ENCODE measurements at places on chromosomes 5 and 9. TPM values are rescaled to one million over a fixed set of nuclear protein-coding genes. Genes with fewer than 3 reads are reported as not detected.

DNA sequence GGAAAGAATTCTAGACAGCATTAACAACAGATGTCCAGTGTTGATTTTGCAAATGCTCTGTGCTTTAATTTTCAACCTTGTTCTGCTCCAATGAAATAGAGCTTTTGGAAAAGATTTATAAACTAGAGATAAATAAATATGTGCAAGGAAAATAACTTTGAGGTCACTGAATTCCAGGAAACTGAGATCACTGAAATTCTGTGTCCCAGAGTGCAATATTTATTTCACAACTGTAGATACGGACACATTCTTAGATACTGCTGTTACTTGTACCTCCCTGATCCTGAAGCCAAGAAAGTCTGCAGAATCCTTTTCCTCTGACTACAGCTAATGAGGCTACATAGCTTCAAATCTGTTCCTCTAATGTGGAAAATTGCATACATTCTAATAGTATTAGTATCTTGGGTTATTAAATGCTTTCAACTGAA is 222.9 kb downstream of the DOCK8 start:
- no peak for DNase-seq

GRCh38 chr5:55234121-55234700 is 803 bp upstream of the CCNO start:
- DNase-seq, result no peak

- no peak for DNase-seq
Observed at GRCh38 chr9:69186841-69187611, 12.9 kb downstream of the TJP2 start.

DNA sequence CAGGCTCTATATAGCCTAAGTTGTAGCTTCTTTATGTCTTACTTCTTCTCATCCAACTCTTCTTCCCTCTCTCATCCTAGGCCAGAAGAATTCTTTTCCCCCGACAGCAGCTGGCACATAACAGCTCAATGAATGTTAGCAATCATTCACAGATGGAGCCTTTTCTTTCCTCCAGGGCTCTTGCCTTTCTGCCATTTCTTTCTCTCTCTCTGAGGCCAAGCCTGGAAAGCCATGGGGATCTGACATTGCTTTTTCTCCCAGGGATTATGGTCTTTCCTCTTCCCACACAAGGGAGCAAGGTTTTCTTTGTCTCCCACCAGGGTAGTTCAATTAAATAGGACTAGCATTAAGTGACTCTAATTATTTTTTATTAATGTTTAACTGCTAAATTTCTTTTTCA is 20.5 kb downstream of the SMIM15 start:
- DNase-seq, result no peak

DNA sequence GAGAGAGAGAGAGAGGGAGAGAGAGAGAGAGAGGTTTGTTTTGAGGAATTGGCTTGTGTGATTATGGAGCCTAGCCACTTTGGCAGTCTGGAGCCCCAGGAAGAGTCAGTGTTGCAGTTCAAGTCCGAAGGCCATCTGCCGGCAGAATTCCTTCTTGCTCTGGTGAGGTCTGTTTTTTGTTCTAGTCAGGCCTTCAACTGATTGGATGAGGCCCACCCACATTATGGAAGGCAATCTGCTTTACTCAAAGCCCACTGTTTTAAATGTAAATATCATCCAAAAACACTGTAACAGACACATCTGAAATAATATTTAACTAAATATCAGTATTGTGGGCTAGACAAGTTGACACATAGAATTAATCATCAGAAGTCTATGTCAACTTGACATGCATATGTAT is 11.4 kb upstream of the GRM6 start:
- DNase-seq, result no peak

GRCh38 chr5:178895615-178896571 is at the start of gene ZFP2:
Gene ZFP2, plus strand, starts transcription at chr5:178895913. Its CDS starts 35,401 bp downstream, at chr5:178931314.
- DNase-seq, result no peak

- DNase-seq, result no peak
Observed at GRCh38 chr5:12095808-12096281, 191.6 kb upstream of the CTNND2 start.

DNA sequence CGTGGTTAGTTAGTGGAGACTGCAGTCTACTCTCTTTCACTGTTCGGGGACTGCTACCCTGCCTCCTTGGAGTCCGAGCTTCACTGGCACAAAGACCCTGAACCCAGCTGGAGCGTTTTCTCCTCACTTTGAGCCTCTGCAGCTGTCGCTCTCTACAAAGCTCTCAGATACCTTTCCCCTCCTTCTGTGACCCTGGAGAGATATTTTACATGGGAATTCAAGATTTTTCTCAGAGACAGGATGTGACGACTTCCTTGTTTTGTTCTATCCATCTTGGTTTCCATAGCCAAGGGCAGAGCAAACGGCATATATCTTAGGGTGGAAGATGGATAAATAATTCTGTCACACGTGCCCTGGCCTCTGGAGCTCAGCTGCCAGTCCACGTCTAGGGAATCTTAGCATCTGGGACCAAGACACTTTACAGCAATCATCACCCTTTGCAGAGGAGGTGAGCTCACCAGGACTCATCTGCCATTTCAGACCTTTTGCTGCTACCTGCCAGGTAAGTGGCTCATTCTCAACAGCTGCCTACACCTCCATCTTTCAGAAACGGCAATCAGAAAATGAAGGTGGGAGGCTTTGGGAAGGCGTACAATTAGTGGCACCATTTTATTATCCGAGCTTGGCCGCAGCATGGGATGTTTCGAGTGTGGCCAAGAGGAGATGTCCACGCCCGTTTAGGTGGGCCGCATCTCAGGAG is at the start of gene BTNL9:
BTNL9 (plus strand) TSS at position 336 of the 700 bp plus-strand sequence. CDS start 5,224 bp downstream, outside the sequence.
- no peak for DNase-seq

- no peak for DNase-seq
Observed at GRCh38 chr5:65475336-65475735, 6.4 kb downstream of the ADAMTS6 start.

- no peak for DNase-seq
Observed at GRCh38 chr5:157535042-157535865, 40.3 kb downstream of the ADAM19 start.

DNA sequence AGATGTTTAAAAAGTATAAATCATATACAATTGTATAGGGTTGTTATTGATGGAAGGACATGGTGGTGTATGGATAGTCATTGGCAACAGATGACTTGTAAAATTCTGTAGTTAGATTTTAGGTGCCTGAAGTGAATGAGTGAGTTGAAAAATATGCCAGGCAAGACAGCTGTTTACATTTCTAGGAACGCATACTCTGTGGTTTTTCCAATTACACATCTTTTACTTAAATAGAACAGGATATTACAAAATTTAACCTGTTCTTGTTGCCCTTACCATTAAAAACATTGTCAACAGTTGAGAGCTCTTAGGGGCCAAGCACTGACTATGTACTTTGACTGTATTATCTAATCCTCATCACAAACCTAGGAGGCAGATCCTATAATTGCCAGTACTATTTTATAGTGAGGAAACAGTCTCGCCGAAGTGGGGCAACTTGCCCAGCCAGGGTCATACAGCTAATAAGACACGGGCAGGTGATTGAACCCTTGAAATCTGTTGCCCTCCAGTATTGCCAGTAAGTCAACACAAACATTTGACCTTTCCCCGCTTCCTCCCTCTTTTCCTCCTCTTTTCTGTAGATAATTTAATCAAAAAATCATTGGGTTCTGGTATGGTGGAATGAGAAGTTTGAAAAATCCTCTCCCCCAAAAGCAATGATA is 88.6 kb downstream of the MACROH2A1 start:
- DNase-seq, result no peak

DNA sequence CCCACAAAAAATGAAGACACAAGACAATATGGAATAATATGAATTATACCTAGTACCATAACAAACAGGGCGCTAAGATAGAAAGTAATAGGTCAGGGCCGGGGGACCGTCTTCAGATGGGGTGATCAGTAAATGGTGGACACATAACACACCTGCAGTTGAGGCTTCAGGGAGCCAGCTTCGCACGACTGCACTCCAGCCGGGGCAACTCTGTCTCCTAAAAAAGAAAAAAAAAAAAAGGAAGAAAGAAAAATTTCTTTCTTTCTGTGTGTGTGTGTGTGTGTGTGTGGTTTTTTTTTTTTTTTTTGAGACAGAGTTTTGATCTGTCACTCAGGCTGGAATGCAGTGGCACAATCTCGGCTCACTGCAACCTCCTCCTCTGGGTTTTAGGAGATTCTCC is 75.0 kb upstream of the HSPA9 start:
- DNase-seq, result no peak

DNA sequence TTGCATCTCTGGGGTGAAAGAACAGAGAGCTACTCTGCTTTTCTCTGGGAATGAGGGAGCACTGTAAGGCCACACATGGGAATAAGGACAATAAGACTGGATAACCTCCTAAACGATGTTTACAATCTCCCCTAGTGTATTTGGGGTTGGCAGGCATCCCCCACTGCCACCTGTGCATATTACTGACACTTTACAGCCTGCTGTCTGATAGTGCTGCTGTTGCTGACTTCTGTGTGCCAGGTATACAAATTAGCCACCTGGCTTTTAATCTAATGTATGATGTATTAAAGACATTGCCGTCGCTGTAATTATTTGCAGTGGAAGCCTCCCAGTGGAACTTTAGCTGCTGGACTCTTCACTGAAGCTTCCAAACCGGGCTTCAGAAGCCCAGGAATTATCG is 4.4 kb upstream of the SHISAL2B start:
- DNase-seq, result no peak

GRCh38 chr9:38023661-38024035 is 45.4 kb downstream of the SHB start:
- no peak for DNase-seq

- DNase-seq, result no peak
Observed at GRCh38 chr9:4299005-4299795, 668 bp downstream of the GLIS3 start.

DNA sequence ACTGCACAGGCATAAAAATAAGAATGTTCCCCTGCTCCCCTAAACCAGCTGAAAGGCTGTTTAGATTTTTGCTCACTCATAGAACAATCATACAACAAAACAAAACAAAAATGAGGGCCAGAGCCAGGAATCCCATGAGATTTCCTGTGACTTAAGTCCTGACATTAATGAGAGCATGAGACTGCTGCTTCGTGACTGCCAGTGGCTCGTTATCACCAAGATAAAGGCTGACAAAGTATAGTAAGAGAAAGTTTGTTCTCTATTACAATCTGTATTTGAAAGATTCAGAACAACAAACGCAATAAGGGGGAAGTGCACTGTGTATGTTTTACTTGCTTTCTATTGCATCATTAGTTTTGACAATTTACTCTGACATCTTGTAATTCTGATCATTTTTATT is 837.1 kb upstream of the C9orf72 start:
- no peak for DNase-seq

GRCh38 chr9:76351006-76351405 is 43.2 kb downstream of the RFK start:
- no peak for DNase-seq

DNA sequence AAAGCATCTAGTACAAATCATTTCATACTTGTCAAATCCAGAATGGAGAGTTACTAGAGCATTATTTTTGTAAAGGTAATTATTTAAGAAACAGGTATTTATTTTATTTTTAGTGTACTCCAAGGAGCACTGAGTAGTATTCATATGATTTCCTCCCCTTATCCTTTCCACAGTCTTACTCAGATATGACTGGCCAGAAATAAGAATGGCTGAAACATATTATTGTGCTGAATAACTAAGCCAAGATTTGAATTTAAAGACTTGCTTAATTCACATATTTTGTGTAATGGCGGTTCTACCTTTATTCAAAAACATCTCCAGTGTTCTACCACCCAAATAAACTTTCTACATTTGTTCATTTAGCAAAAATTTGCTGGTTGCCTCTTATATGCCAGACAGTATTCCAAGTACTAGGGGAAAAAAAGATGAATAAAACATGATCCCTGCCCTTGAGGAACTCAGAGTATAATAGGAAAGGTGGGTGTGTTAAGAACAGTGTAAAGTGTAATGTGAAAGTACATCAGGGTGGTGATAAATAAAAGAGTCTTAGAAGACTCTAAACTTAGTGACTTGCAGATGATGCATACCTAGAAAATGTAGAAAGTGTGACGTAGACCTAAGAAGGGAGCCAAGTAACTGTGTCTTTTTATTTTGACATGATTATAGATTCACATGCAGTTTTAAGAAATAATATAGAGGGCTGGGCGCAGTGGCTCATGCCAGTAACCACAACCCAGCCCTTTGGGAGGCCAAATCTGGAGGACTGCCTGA is 110.4 kb upstream of the GRHPR start:
- no peak for DNase-seq

GRCh38 chr5:78803353-78803752 is 154.8 kb upstream of the LHFPL2 start:
- no peak for DNase-seq

- no peak for DNase-seq
Observed at GRCh38 chr9:96327694-96328352, 25.8 kb upstream of the HSD17B3 start.

GRCh38 chr9:98095401-98095800 is 23.6 kb downstream of the TRIM14 start:
- no peak for DNase-seq

DNA sequence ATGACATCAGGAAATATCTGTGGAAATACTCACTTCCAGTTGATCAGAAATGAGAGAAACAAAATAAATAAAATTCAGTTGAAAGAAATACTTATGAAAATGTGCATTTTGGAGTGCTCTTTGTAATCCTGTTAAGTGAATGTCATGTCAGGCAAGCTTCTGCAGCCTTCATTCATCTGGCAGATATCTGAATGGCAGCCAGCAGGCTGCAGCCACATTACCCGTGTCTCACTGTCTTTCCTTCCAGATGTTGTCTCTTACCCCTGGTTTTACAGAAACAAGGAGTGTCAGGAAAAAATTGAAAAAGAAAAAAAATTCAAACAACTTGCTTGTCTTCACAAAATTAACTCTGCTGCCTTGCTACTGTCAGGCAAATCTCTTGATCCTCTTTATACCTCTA is 445.0 kb upstream of the RIOK2 start:
- no peak for DNase-seq

DNA sequence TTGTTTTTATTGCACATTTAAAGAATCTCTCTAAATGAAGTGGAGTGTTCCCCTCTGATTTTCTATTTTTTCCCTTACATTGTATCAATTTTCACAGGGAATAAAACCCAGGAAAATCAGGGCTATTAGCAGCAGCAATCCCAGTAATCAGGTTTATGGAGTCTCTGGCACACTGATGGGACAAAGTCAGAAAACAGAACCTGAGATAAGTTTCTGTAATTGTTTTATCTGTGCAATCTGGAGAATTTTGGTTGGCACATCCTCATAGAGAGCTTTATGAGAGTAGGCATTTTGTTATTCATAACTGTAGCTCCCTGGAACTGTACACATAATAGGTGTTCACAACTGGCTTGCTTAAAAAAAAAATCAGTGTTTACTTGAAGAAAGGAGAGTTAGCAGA is 96.9 kb upstream of the IL6ST start:
- DNase-seq, result no peak

DNA sequence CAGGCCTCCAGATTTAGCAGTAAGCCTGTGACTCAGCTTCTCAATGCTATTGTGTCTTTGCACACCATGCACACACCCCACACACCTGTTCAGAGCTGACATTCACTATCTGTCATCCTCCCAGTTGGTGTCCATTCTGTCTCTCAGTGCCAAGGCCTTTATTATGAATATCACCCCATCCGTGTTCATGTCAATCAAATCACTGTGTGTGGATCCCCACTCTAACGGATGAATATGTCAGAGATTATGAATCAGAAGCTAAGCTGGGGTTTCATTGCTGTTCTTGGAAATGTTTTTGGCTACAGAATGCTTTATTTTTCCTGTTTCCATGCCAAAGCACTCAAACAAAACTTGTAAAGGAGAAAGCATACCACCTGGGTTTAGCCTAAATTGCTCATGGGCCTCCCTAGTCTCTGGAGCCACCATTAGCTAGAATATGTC is 9.4 kb upstream of the MAMDC2 start:
- no peak for DNase-seq

AK1 gene
- 44.8 TPM for total RNA-seq

SOHLH1 gene
- not detected for total RNA-seq

OR1J2 gene
- total RNA-seq, result not detected

ARID3C gene
- 0.48 TPM for total RNA-seq

PDCD1LG2 gene
- total RNA-seq, result 1.8 TPM

FGF18 gene
- not detected for total RNA-seq
